ENCODE measurements at places on chromosomes 12 and 14. TPM values are rescaled to one million over a fixed set of nuclear protein-coding genes. Genes with fewer than 3 reads are reported as not detected.

Gene EXOC3L4
- polyA plus RNA-seq: not detected

Gene LMNTD1
- not detected for polyA plus RNA-seq

Gene FOXA1
- polyA plus RNA-seq: not detected

Gene HOXC12
- not detected for polyA plus RNA-seq

Gene TBX5
- not detected for polyA plus RNA-seq

Gene ADAM20
- 0.06 TPM for polyA plus RNA-seq

- no peak overlapping the region for H3K4me3 ChIP-seq
- DNase-seq: no peak
- H3K4me1 ChIP-seq: no peaks in the 10 kb centered on the region
- H3K27ac ChIP-seq: no peak overlapping the region
- no peaks in the 10 kb centered on the region for H3K36me3 ChIP-seq
- no peaks in the 10 kb centered on the region for H3K27me3 ChIP-seq
Observed at GRCh38 chr12:70928071-70928470, 7.5 kb upstream of the PTPRR start.

DNA sequence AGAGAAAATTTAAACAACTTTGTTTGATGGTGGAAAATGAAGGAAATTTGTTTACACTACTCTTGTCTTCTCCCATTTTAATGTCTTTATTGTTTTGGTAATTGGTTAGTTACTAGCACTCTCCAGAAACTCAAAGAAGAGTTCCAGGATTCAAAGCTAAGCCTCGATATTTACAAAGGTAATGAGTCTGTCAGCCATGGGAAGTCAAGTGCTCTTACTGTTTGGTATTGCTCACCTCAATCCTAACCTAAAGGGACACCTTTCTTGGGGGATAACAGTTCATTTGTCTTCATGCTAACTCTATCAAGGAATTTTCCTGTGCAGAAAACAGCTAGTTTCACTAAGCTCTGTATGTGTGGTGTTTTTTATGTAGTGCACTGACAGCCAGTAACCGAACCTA is 222.9 kb upstream of the LMO3 start:
- no peaks in the 10 kb centered on the region for H3K36me3 ChIP-seq
- H3K27me3 ChIP-seq: no peaks in the 10 kb centered on the region
- DNase-seq: peak; percentile 28
- H3K4me1 ChIP-seq: peaks cover 26% of the 10 kb centered on the region
- no peak overlapping the region for H3K27ac ChIP-seq

GRCh38 chr12:71636704-71637115 is 26.9 kb downstream of the ZFC3H1 start:
- 0 out of 2 replicates have a peak overlapping the region, but pooled peaks have one; percentile 22 for H3K27ac ChIP-seq
- no peaks in the 10 kb centered on the region for H3K27me3 ChIP-seq
- H3K4me1 ChIP-seq: no peaks in the 10 kb centered on the region
- DNase-seq: peak; percentile 93

GRCh38 chr14:76613616-76614015 is 147.7 kb upstream of the VASH1 start:
- no peaks in the 10 kb centered on the region for H3K36me3 ChIP-seq
- no peak overlapping the region for H3K4me3 ChIP-seq
- no peak overlapping the region for H3K27ac ChIP-seq

DNA sequence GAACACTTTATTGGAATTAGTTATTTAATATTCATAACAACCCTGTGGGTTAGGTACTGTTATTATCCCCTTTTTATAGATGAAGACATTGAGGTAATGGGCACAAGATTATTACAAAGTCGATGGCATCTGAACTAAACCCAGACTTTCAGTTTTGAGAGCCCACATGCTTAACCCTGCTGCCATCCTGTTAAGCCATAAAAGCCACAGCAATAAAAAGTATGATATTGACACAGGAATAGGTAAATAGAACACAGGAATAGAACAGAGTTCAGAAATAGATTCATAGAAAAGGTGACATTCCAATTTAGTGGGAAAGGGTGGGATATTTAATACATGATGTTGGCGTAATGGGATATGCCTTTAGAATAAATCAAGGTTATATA is 119.8 kb downstream of the SLC38A1 start:
- H3K27me3 ChIP-seq: no peaks in the 10 kb centered on the region
- no peak for DNase-seq
- no peak overlapping the region for H3K27ac ChIP-seq
- no peaks in the 10 kb centered on the region for H3K36me3 ChIP-seq
- H3K4me3 ChIP-seq: no peak overlapping the region
- H3K4me1 ChIP-seq: no peaks in the 10 kb centered on the region

DNA sequence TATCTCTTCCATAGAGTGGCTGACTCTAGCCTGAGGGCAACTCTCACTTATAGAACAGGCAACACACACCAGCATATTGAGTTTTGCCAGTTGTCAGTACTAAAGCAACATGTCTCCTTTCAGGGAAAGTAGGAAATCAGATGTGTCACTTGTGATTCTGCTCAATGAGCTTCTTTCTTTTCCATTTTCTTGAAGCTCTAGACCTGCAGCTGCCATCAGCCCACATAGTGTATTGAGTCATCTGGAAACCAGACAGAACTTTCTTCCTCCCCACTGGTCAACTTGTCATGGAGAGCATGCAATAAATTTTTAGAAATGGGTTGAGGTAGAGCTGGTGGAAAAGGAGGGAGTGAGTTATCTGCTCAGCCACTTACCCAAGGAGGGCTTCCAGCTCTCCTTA is 209.0 kb upstream of the PLEKHG7 start:
- no peak for DNase-seq
- no peaks in the 10 kb centered on the region for H3K4me1 ChIP-seq
- H3K36me3 ChIP-seq: no peaks in the 10 kb centered on the region
- no peaks in the 10 kb centered on the region for H3K27me3 ChIP-seq
- no peak overlapping the region for H3K4me3 ChIP-seq
- H3K27ac ChIP-seq: no peak overlapping the region

GRCh38 chr12:48311313-48311712 is 39.4 kb downstream of the ZNF641 start:
- H3K36me3 ChIP-seq: no peaks in the 10 kb centered on the region
- H3K4me1 ChIP-seq: no peaks in the 10 kb centered on the region
- no peak overlapping the region for H3K4me3 ChIP-seq
- no peaks in the 10 kb centered on the region for H3K27me3 ChIP-seq

- H3K4me3 ChIP-seq: no peak overlapping the region
- no peaks in the 10 kb centered on the region for H3K36me3 ChIP-seq
- H3K27ac ChIP-seq: no peak overlapping the region
- no peaks in the 10 kb centered on the region for H3K27me3 ChIP-seq
- DNase-seq: no peak
Observed at GRCh38 chr14:71338153-71338552, 430.9 kb downstream of the PCNX1 start.

GRCh38 chr12:106896603-106897002 is 59.1 kb upstream of the TMEM263 start:
- no peak for DNase-seq
- H3K4me3 ChIP-seq: no peak overlapping the region
- no peaks in the 10 kb centered on the region for H3K27me3 ChIP-seq
- H3K27ac ChIP-seq: no peak overlapping the region
- H3K4me1 ChIP-seq: no peaks in the 10 kb centered on the region

DNA sequence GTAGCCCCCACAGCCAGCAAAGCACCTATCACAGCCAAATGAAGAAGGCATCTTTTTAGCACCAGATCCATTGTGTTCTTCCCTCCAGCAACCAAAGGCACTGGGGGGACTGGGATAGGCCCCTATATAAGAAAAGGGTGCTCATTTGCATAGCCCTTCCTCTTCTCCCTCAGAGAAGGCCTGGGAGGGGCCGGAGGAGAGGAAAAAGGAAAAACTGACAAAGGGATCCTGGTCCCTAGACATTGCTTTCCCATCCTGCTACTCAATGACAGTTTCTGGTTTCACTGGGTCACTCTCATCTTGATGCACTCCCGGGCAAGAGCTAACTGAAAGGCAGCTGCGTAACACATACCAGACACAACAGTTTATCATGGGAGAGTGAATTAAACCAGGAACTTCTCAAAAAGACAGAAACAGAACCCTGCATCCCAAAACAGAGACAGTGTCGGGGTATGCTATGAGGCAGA is at the start of gene PMEL:
Gene PMEL (minus strand): TSS at position 102 of the 467 bp plus-strand sequence. CDS start 31 bp downstream, at position 71.
- DNase-seq: peak; percentile 80
- H3K27ac ChIP-seq: peak within 1 kb of the TSS; percentile 90
- H3K4me3 ChIP-seq: peak within 1 kb of the TSS; percentile 91

DNA sequence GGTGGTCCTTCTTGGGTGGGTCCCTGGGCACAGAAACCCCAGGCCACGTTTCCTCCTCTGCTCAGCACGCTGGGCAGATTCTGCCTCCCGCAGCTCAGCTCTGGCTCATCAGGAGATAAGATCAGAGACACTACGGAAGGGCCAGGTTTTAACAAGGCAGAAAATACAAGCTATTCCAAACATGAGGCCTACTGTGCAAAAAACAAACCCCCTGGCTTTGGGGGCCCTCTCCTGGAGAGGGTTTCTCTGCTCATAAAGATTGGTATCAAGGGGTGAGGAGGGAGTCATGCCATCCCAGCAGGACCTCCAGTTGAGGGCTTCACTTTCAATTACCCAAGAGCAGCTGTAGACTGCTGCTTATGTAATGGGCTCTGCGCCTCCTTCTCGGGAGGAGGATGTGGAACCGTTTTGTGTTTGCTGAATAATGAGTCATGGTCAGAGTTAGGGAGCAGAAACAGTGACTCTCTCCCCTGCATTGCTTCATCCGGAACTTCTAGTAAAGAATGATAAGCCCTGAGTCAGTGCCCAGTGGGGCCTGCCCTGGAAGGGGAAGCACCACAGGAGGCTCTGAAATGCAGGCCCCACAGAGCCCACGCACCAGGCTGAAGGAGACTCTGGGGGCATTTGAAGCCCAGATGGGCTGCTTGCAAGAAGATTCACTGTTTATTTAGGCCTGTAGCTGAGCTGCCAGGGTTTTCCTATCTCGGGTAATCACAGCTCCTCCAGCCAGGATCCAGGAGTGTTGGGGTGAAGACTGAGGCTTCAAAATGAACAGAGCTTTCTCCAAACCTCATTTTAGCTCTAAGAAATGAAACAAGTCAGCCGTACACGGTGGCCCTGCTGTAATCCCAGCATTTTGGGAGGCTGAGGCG is 79.3 kb downstream of the SSPN start:
- H3K4me1 ChIP-seq: no peaks in the 10 kb centered on the region
- DNase-seq: peak; percentile 8
- no peak overlapping the region for H3K4me3 ChIP-seq
- no peak overlapping the region for H3K27ac ChIP-seq
- H3K27me3 ChIP-seq: no peaks in the 10 kb centered on the region
- H3K36me3 ChIP-seq: no peaks in the 10 kb centered on the region

DNA sequence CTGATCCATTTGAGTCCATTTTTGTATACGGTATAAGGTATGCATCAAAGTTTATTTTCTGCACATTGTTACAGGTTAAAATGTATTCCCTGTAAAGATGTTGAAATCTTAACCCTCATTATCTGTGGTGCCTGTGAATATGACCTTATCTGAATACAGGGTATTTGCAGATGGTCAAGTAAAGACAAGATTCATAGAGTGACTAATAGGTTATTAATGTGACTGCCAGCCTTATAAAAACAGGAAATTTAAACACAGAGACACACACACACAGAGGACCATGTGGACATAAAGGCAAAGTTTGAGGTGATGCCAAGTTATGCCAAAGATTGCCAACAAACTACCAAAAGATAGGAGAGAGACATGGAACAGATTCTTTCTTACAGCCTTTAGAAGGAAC is 347.2 kb upstream of the DCN start:
- H3K4me1 ChIP-seq: no peaks in the 10 kb centered on the region
- DNase-seq: no peak
- H3K4me3 ChIP-seq: no peak overlapping the region
- H3K36me3 ChIP-seq: no peaks in the 10 kb centered on the region

DNA sequence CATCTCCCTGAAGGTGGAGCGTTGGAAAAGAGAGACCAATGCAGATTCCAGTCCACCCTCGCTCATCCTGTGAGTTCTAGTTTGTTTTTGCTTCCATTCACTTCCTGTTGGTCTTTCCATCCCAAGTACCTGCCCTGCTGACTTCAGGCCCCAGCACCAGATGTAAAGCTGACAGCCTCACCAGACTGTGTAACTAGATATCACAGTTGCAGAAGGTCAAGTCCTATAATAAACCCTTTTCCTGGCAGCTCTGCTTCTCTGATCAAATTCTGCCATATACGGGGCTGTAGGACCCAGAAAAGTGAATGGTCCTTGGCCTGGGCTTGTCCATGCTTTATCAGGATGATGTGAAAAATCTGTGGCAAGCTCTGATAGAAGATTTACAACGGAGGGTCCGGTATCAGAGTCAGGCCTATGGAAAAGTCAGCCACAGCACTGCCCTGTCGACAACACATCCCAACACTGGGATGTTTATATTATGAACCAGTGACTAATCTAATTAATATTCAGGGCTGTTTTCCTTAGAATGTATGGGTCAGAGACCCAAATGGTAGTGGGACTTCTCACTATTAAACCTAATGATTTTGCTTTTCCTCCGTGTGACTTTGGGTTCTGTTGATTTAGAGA is 42.1 kb downstream of the CCDC175 start:
- H3K27me3 ChIP-seq: no peaks in the 10 kb centered on the region
- H3K4me1 ChIP-seq: no peaks in the 10 kb centered on the region
- no peaks in the 10 kb centered on the region for H3K36me3 ChIP-seq
- DNase-seq: no peak
- H3K4me3 ChIP-seq: no peak overlapping the region

DNA sequence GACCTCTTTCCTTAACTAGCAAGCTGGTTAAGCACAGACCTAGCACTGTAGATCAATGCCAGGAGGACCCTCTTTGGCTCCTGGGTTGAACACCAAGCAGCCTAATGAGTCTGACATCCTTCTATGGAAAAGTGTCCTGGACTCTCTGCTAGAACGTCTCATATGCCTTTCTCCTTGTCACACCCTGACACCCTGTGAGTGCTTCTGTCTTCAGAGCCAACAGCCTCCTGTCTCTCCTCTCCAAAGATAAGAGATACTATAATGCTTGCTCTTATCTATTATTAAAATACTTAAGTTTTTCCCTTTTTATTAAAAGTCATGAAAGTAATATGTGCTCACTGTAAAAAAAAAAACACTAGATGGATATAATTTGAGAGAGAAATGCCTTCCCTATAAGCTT is 222.7 kb downstream of the FOXN3 start:
- DNase-seq: no peak
- peaks cover 5% of the 10 kb centered on the region for H3K4me1 ChIP-seq
- no peaks in the 10 kb centered on the region for H3K27me3 ChIP-seq
- H3K4me3 ChIP-seq: no peak overlapping the region
- no peak overlapping the region for H3K27ac ChIP-seq
- H3K36me3 ChIP-seq: peaks cover 5% of the 10 kb centered on the region

Data from GM23338 (cell line).